ENCODE measurements at places on chromosomes 1 and 21.

- no peak for DNase-seq
Measured at GRCh38 chr21:15031790-15032357, 32.9 kb downstream of the NRIP1 start.

- DNase-seq, result peak; percentile 5
Measured at GRCh38 chr1:159141584-159142390, 29.6 kb upstream of the CADM3 start.

DNA sequence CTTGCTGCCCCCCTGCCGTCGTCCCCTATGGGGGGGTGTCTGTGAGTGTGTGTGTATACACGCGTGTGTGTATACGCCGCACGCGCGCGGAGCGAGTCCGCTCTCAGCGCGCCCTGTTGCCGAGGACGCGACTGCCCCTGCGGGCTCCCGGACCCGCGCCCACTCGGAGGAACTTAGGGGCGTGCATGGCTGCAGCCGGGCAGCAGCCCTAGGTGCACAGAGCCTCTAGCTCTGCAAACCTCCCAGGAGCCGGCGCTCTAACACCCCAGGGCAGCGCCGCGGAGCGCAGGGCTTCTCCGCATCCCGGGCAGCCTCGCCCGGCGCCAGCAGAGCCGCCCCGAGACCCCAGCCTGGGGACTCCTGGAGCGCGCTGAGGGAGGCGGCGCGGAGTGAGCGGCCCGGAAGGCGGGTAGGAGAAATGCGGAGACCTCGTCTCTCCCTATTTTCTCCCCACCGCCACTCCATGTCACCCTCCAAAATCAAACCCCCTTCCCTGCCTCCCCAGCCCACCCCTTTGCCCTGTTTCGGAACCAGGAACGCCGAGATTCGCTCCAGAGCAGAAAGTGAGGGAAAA lies 574 bp downstream of the ITPKB start:
- peak; percentile 64 for DNase-seq

DNA sequence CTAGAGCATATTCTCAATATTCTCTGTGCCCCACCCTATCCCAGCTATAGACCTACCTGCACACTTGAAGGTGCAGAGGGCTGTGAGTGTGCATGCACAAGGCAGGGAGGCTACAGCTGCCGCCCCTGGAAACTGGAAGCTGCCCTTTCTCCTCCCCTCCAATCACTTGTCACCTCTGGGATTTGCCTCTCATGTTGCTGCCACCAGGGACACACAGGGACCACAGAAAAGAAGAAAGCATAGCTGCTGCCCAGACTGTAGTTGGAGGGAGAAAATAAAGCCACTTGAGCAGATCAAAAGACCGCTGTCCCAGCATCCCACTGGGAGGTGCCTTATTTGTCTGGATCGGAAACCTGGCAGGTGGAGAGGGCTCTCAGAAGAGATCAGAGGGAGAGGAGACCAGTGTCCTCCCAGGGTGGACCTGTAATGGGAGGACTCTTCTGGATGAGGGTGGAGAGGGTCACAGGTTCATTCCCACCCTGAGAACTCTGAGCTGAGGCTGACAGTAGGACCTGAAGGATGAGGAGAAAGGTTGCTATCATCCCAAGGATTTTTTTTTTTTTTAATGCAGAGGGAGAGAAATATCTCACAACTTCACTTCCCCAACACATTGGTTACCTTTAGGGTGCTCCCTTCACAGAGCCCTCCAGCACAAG lies 7.6 kb upstream of the INPP5B start:
- no peak for DNase-seq

GRCh38 chr21:46457801-46458314 lies 833 bp upstream of the DIP2A start:
- DNase-seq, result peak; percentile 69

DNA sequence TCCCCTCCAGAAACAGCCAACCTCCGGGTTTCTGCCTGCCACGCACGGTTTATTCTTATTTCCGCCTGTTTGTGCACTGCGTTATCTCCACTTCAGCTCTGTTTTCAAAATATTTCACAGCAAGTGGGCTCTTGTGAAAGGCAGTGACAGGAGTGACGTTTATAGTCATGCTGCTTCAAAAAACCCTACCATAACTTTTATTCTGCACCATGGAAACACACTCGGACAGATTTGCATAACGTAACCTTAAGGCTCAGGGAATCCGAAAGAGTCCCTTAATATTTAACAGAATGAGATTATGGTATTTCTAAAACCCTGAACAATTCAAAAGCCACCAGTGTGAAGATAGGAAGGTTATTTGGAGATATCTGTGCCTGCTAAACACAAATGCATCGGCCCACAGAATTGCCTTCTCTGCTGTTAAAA lies 782 bp upstream of the SDE2 start:
- DNase-seq, result peak; percentile 77

- peak; percentile 12 for DNase-seq
Measured at GRCh38 chr1:147904726-147905125, 2.1 kb downstream of the GJA8 start.

DNA sequence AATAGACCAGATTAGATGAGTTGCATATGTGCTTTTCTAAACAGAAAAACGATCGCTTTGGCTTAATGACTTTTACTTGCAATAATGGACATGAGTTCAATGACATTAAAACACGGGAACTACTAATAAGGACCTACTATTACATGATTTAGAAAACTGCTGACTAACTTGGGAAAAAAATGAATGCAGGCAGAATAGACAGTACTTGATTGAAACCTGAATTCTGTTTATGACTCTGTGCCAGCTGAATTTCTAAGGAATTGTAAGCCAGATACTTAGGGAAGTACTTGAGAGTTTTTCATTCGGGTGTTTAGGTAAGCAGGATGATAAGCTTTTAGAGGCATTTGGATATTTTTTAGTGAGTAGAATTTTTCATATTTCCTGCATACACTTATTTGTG lies 12.0 kb downstream of the ADGRL2 start:
- no peak for DNase-seq

DNA sequence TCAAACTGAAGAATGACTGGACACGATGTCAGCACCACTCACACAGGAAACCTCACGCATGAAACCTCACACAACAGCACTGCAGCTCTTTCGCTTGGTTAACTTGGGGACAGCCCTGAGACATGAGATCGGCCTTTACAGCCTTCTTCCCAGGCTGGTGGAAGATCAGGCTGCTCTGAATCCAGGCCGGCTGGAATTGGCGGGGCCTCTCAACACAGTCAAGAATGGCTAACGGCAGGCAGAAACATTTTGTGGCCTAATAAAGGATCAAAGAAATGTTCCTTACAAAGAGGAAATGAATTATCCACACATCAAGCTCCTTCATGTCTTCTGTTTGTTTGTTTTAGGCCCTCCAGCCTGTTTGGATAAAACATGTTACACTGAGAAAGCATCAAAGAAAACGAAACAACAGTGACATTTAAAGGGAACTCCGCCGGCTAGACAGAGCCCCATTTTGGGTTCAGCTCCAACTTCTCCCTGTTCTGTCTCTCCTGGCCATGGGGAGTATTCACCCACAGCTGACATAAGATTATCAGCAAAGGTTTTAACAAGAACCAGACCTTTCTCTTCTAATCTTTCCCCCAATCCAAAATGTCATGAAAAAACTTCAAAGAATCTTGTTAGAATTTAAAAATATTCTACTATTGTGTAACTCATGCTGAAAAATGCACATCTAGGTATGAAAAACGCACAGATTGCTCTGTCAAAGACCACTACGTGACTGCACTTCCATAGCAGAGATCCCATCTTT lies 131.2 kb downstream of the SLC45A1 start:
- no peak for DNase-seq

DNA sequence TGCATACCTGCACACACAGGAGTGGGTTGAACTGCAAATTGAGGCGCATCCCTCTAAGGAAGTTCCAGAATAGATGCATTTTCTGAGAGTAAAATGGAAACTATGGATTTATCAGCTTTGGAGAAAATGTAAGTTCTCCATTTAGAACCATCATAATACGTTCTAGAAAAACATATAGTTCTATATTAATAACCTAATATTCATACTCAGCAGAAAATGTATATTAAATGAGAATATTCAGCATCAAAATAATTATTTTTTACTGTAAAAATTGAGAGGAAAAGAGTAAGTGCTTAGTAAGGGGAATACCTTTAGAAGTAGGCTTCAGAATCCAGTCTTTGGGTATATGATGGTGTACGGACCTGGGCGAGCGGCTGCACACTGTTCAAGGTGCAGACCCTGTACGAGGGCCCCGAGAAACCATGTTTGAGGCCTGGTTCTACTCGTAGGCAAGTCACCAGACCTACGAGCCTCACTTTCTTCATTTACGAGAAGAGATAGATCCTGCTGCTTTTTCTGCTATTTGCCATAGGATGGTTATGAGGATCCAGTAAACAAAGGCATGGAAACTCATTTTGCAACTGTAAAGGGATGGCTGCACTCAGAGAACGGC lies 6.8 kb downstream of the CD247 start:
- no peak for DNase-seq

- peak; percentile 45 for DNase-seq
Measured at GRCh38 chr1:3680488-3681230, 28.3 kb downstream of the TP73 start.

DNA sequence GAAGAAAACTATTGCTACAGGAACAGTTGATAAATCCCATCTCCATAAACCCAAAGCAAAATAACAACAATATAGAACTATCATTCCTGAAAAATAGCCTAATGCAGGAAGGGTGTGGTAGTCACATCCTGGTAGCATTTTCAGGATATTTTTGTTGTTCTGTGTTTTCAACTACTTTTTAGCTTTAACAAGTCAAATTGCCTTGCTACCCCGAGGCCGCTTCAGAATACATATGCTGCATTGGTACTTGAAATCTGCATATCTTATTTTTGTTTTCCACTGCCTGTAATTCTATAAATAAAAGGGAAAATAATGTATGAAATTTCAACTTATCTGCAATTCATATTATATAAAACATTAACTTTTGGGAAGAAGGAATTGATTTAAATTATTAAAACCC lies 36.8 kb upstream of the SYT14 start:
- no peak for DNase-seq

DNA sequence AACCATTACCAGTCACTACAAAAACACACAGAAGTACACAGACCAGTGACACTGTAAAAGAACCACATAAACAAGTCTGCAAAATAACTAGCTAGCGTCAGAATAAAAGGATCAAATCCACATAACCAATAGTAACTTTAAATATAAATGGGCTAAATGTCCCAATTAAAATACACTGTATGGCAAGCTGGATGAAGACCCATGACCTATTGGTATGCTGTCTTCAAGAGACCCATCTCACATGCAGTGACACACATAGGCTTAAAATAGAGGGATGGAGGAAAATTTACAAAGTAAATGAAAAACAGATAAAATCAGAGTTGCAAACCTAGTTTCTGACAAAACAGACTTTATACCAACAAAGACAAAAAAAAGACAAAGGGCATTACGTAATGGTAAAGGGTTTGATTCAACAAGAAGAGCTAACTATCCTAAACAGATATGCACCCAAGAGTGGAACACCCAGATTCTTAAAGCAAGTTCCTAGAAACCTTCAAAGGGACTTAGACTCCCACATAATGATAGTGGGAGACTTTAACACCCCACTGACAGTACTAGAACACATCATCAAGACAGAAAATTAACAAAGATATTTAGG lies 196.9 kb downstream of the TBX15 start:
- no peak for DNase-seq

- DNase-seq, result no peak
Measured at GRCh38 chr1:107491582-107491981, 350.7 kb downstream of the NTNG1 start.

- no peak for DNase-seq
Measured at GRCh38 chr1:179128520-179128919, 46.6 kb downstream of the TOR3A start.

DNA sequence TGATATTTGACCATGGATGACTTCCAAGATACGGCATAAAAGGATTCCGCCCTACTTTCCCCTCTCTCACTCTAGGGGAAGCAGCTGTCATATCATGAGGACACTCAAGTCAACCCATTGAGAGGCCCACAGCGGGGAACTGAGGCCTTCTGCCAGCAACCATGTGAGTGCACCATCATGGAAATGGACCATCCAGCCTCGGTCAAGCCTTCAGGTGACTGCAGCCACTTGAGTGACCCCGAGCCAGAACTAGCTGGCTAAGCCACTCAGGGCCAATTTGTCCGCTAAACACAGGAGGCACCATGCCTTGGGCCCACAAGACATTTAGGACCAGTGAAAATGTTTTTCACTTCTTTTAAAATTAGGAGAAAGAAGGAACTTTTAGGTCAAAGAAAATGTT lies 11.1 kb upstream of the GJB5 start:
- no peak for DNase-seq

GRCh38 chr1:64050601-64051000 lies 152.8 kb upstream of the UBE2U start:
- no peak for DNase-seq

GRCh38 chr1:56626546-56626945 lies 18.6 kb upstream of the PRKAA2 start:
- DNase-seq, result no peak

- DNase-seq, result no peak
Measured at GRCh38 chr1:204968135-204968534, 74.9 kb upstream of the CNTN2 start.

GRCh38 chr21:35829067-35829466 lies 231.3 kb downstream of the SETD4 start:
- DNase-seq, result no peak

GRCh38 chr1:119794230-119794875 lies 16.9 kb downstream of the REG4 start:
- DNase-seq, result no peak

DNA sequence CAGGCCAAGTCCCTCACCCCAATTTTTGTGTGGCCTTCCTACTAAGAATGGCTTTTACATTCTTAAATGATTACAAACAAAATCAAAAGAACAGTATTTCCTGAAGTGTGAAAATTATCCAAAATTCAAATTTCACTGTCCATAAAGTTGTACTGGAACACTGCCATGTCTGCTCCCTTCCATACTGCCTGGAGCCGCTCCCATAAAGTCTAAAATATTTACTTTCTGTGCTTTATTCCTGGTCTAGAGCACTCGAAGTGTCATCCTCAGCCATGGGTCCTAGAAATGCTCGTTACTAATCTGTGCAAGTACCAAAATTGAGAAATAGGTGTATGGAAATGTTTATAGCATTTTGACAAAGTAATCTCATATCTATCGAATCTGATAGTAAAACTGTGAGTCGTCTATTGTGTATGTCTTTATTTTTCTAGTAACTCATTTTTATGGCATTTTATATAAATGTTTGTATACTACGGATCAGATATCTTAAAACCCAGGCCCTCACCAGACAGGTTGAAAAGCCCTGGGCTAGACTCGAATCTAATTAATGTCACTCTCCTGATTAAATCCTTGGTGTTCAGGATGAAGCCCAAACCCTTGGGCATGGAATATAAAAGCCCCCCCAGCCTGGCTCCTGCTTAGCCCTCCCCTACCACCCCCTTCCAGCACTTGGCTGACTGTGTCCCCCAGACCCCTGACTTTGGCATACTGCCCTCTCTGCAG lies 4.9 kb downstream of the LBR start:
- no peak for DNase-seq

GRCh38 chr1:234479310-234479559 lies 256 bp upstream of the TARBP1 start:
- no peak for DNase-seq

DNA sequence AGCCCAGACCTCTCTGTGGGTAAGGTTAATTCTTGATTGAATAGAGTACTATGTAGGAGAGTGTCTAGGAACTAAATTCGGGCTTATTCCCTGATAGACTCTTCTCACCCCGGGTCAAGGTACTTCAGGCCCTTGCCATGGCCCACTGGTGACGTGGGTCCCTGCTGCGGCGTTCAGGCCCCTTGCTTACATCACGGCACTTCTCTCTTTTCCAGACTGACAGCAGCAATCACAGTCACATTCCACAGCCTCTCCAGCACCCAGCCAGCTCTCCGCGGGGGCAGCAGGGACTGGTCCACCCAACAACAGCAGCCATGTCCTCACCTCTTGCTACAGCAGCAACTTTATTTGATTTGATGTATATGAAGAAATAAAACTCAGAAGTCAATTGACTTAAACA lies 401.2 kb upstream of the VAMP3 start:
- DNase-seq, result no peak

Data from GM12865 (cell line).